IMR-90 (cell line): ENCODE measurements at places on chromosomes 4 and X. TPM values are rescaled to one million over a fixed set of nuclear protein-coding genes. Genes with fewer than 3 reads are reported as not detected.

DNA sequence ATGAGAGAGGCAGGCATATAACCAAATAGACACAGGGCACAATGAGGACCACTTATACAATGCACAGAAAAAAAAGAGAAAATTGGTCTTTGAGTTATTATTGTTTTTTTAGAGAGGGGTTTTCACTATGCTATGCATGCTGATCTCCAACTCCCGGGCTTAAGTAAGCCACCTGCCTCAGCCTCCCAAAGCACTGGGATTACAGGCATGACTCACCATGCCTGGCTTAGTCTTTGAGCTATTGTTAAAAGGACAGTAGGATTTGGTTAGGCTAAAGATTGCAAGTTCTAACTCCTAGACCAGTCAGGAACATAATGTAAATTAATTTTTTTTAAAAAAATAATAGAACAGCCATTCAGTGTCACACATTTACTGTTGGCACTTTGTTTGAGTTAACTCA lies 340.1 kb downstream of the GPAT3 start:
- peak; percentile 50 for DNase-seq

DNA sequence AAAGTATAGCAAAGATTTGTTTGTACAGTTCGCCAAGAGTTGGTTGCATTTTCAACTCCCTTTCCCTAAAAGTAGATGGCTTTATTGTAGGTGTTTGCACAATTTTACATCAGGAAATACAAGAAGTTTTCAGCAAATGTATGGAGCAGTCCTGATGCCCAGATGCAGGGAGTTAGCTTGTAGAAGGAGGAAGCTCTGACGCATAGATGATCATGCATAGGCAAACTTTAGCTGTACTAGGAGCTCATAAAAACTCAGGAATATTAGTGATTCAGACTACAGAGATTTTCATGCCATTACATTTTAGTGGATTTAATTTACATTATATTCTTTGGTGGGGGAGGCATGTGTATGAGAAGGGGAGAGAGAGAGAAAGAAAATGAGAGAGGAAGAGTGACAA lies 62.9 kb downstream of the TMPRSS11D start:
- DNase-seq: no peak

GRCh38 chr4:113173126-113173792 lies 123.8 kb downstream of the ANK2 start:
- no peak for DNase-seq

DNA sequence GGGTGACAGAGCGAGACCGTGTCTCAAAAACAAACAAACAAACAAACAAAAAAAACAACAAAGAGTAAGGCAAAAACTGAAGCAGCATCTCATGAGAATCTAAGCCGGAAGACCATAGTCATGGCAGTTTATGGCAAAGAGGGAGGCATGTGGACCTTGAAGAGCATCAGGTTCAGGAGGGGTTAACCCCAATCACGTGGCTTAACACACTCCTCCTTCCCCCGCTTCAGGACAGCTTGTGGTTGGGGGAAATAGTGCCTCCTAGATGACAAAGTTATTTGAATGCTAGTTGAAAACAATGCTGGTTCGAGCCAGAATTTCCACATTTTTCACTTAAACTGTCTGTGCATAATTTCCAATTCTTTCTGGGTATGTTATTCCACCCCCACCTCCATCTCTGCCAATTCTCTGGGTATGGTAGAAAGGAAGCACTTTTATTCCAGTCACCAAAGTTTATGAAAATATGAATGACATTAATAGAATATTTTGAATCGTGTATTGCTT lies 11.7 kb upstream of the MAP7D3 start:
- no peak for DNase-seq

- no peak for DNase-seq
Measured at GRCh38 chrX:40318076-40318475, 220.3 kb upstream of the BCOR start.

DNA sequence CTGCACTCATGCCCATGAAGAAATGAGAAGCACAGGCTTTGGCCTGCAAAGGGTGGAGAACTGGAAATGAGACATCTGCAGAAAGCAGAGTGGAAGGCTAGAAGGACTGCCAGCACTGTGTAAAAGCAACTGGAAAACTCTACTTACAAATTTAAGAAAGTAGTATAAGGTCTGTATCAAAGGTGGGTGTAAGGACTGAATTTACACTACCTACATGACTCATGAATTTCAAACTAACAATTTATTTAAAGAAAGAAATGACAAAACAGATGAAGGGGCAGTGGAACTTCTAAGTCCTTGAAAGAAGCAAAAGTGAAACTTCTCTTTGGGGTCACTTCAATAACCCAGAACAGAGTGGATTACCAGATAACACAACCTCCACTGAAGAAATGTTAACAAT lies 71.2 kb downstream of the SLC10A7 start:
- peak; percentile 29 for DNase-seq

- DNase-seq: no peak
Measured at GRCh38 chr4:110636171-110636679, 13.3 kb upstream of the PITX2 start.

DNA sequence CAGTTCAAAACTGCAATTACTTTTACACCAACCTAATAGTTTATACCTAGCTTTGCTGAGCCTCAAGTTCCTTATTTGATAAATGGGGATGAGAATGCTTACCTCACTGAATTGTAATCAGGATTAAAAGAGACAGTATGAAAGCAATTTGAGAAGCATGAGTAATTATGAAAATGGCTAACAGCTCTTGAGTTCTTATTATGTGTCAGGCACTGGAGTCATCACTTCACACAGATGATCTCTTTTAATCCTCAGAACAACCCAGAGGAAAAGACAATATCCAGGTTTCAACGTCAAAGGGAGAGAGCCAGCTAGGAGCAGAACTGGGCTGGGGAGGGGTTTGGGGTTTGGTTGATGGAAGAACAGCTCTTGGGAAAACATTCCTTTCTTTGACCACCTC lies 221.0 kb upstream of the NWD2 start:
- no peak for DNase-seq

DNA sequence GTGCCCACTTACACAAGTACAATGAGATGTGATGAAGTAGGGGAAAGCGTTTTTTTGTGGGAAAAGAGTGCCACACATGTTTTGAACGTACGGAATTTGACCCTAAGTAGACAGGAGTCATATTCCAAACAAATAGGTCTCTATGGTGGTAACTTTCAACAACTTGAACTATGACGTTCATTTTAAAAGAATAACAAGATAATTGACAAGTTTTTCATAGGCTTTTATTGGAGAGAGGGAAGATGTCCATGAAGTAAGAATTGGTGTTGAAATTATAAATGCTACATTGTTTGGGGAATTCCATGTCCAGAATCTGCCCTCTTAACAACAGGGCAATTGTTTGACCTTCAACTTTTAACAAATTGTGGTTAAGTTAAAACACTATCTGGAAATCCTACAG lies 126.5 kb downstream of the GASK1B start:
- DNase-seq: no peak

DNA sequence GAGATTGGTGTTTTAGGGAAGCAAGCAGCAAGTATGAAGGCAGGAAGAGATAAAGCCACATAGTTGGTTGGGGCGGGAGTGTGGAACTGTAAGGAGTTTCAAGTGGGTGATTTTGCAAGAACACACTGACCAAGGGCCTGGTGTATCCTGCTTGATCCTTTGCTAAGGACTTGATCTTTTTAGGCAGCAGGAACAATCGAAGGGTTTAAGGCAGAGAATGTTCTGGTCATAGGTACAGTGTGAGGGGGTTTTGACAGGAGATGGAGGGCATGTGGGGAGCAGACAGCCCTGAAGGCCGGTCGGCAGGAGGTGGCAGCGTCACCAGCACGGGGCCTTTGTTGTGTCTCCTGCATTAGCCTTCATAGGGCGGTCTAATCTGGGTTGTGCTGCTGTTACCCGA lies 54.7 kb downstream of the FAM193A start:
- DNase-seq: peak; percentile 43

DNA sequence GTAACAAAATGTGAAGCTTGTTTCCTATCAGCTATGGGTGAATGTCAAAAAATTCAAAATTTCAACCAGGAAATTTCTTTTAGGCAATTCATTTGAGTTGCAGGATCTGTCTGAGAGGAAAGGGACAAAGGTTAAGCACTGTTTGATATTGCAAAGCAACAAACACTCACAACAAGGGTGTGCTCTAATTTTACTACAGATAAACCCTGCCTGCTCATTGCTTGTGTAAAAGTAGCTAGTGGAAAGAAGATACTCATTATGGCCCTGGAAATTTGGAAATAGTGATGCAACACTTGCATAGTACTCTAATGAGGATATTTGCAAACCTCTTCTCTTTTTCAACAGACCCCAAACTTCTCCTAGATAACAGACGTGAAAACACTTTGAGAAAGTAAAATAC lies 27.1 kb downstream of the FAM47E start:
- no peak for DNase-seq

GRCh38 chrX:15619053-15619755 lies 18.4 kb upstream of the ACE2 start:
- peak; percentile 2 for DNase-seq

DNA sequence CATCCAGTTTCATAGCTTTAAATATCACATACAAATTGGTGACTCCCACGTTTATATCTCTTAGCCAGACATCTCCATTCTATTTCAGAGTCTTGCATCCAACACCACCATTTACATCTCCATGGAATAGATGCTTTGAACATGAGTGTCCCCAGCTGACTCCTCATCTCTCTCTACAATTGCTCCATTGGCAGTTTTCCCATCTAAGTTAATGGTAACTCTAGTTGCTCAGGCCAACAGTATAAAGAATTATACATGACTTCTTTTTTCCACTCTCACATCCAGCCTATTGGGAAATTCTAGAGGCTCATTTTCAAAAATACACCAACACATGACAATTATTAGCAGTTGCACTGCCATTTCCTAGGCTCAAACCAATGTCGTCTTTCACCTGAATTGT lies 388.2 kb downstream of the STIM2 start:
- DNase-seq: peak; percentile 24

GRCh38 chr4:30443289-30443688 lies 276.9 kb upstream of the PCDH7 start:
- no peak for DNase-seq

DNA sequence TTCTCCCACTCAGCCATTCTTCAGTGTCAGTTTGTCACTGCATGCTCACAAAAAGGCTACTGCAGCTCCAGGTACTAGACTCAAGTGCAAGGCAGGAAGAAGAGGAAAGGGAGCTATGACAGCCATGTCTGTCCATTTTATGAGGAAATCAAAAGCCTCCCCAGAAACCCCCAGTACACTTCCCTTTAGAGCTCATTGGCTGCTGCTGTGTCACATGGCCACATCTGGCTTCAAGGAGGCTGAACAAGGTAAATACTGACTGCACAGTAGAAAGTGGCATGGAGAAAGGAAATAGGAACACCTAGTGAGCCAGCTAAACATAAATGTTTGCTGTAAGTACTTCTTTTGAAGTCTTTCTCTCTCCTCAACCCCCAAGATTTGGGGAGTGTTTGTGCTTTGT lies 67.2 kb upstream of the FRAS1 start:
- no peak for DNase-seq

- no peak for DNase-seq
Measured at GRCh38 chr4:140935254-140935653, 179.1 kb upstream of the TBC1D9 start.

- peak; percentile 72 for DNase-seq
Measured at GRCh38 chr4:105191621-105192210, 45.0 kb downstream of the TET2 start.

DNA sequence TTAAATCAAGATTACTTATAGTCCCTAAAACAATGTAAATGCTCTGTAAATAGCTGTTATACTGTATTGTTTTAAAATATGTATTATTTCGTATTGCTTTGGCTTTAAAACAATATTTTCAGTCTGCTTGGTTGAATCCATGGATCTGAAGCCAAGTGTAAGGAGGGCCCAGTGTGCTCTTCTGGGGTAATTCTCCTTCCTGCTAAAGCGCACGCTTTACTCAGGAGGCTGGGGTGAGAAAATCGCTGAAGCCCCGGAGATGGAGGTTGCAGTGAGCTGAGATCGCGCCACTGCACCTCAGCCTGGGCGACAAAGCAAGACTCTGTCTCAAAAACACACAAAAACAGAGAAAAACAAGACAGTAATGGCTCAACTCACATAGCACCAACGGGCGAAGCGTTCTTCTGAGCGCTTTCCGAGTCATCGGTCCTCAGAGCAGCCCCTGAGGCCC lies 391 bp upstream of the IDUA start:
- no peak for DNase-seq

- peak; percentile 40 for DNase-seq
Measured at GRCh38 chrX:39149761-39150160, 348.5 kb downstream of the MID1IP1 start.

Gene GCNA
- 0.83 and 0.90 TPM in 2 replicates for total RNA-seq

Gene COL4A6
- total RNA-seq: 0.28 and 0.36 TPM in 2 replicates

Gene FGG
- not detected in 2 replicates for total RNA-seq

Gene MAGEC3
- not detected in 2 replicates for total RNA-seq

Gene SPACA5
- total RNA-seq: not detected in 2 replicates

Gene PWWP3B
- not detected in 2 replicates for total RNA-seq

Gene RFC1
- 49.3 and 57.8 TPM in 2 replicates for total RNA-seq
